ENCODE measurements at places on chromosomes 16 and 17. TPM values are rescaled to one million over a fixed set of nuclear protein-coding genes. Genes with fewer than 3 reads are reported as not detected.
A peak's percentile ranks its signal among the peaks of the same experiment; 100 is the strongest.

- no peaks in the 10 kb centered on the region for H3K27me3 ChIP-seq
- DNase-seq, result no peak
- no peak overlapping the region for H3K4me3 ChIP-seq
- H3K27ac ChIP-seq, result peak overlapping the region; percentile 35
- peaks cover 71% of the 10 kb centered on the region for H3K4me1 ChIP-seq
Measured at GRCh38 chr17:46045639-46046038, 46.6 kb downstream of the STH start.

DNA sequence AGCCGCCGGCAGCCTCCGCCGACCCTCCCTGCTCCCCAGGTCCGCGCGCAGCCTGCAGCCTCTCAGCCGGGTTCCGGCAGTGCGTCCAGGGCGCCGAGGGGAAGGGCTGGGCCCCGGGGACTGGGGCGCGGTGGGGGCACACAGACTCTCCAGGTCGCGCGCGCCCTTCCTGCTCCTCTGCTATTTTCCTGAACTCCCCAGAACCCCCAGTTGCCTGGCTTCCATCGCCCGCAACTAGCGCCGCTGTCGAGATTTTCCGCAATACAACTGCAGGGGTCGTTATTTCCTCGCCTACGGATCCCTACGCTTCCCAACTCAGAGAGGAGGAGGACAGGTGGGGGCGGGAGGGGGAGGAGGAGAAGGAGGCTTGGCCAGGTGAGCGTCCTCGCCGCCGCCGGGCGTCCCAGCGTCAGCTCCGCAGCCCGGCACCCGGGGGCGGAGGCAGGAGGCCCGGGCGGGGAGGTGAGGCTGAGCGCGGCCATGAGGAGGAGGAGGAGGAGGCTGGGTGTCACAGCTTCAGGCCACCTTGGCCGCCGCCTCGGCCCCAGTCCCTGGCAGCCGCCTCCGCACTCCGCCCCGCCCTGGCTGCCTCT, at the start of gene CA10:
TSS of gene CA10 (minus strand) at position 265 of the 593 bp plus-strand sequence.
- DNase-seq, result peak; percentile 16
- no peak within 1 kb of the TSS for H3K4me3 ChIP-seq
- no peak within 1 kb of the TSS for H3K27ac ChIP-seq
- H3K36me3 ChIP-seq, result no peaks in the 10 kb centered on the region
- H3K4me1 ChIP-seq, result peaks cover 16% of the 10 kb centered on the region

DNA sequence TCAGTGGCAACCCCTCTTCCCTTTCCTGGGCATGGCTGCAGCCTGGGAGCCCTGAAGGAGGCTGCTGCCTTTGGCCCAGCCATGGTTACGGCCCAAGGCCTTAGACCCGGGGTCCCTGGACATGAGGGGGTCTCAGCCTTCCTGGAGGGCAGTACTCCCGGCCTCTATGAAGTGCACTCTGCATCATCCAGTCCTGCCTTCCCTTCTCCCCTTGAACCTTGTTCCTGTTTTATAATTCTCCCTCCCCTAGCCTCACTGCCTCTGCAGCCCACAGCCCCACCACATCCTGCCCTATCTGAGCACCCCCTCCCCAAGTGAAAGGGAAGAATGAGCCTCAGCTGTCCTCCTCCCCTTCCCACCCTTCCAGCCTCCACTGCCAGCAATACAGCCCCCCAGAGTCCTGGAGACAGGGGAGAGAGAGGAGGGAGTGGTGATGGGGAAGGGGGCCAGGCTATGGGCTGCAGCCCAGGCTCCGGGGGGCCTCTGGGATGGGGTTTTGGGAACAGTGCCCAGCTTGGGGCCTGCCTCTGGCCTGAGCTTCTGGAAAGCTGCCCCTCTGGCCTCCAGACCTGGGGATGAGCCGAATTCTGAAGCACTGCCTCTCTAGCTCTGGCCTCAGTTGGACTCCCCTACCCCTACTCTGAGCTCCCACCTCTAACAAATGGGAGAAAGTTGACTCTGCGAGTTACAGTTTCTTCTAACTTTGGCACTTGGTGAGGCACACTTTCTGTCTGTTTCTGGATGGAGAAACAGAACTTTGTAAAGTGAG, 7.6 kb downstream of the CCR7 start:
- peak overlapping the region; percentile 47 for H3K27ac ChIP-seq
- H3K4me1 ChIP-seq, result peaks cover 14% of the 10 kb centered on the region
- H3K27me3 ChIP-seq, result no peaks in the 10 kb centered on the region
- H3K4me3 ChIP-seq, result no peak overlapping the region
- DNase-seq, result no peak

- H3K27ac ChIP-seq, result no peak overlapping the region
- no peaks in the 10 kb centered on the region for H3K27me3 ChIP-seq
- no peaks in the 10 kb centered on the region for H3K4me1 ChIP-seq
Measured at GRCh38 chr16:9035996-9036395, 55.4 kb upstream of the HAPSTR1 start.

DNA sequence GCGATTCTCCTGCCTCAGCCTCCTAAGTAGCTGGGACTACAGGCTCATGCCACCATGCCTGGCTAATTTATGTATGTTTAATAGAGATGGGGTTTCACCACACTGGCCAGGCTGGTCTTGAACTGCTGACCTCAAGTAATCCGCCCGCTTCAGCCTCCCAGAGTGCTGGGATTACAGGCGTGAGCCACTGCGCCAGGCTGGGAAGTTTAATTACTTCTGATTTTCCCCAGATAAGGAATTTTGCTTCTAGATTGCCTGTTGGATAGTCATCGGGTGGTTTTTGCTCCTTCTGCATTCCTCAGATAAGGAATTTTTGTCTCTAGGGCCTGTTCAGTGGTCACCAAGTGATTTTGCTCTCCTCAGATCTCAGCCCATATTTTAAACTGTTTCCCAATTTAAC, 112.5 kb downstream of the MAP2K4 start:
- no peak overlapping the region for H3K4me3 ChIP-seq
- no peaks in the 10 kb centered on the region for H3K4me1 ChIP-seq
- no peak overlapping the region for H3K27ac ChIP-seq
- DNase-seq, result no peak
- no peaks in the 10 kb centered on the region for H3K36me3 ChIP-seq

DNA sequence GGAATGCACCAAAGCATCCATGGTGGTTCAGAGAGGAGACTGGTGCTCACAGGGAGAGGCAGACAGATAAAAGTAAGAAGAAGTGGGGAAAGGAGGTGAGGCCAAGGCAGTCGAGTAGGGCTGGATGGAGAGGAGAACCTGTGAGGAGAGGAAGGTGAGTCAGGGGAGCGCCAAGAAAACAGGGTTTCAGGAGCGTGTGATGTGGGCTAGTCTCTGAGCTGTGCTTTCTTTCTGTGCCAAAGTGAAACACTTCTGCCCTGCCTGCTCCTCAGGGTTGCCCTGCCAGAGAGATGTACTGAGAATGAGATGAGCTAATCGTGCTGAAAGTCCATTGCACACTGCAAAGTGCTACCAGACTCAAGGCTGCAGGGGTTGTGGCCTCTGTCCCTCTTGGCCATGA, 310.7 kb upstream of the CCL2 start:
- no peak overlapping the region for H3K4me3 ChIP-seq
- peaks cover 6% of the 10 kb centered on the region for H3K4me1 ChIP-seq
- no peak overlapping the region for H3K27ac ChIP-seq

- H3K4me3 ChIP-seq, result no peak overlapping the region
- peaks cover 19% of the 10 kb centered on the region for H3K4me1 ChIP-seq
- no peak for DNase-seq
- H3K27me3 ChIP-seq, result no peaks in the 10 kb centered on the region
Measured at GRCh38 chr16:30567991-30568638, 3.4 kb downstream of the ZNF688 start.

GRCh38 chr17:9512323-9513168, 63.1 kb downstream of the STX8 start:
- no peaks in the 10 kb centered on the region for H3K4me1 ChIP-seq
- no peak for DNase-seq
- H3K27ac ChIP-seq, result no peak overlapping the region

DNA sequence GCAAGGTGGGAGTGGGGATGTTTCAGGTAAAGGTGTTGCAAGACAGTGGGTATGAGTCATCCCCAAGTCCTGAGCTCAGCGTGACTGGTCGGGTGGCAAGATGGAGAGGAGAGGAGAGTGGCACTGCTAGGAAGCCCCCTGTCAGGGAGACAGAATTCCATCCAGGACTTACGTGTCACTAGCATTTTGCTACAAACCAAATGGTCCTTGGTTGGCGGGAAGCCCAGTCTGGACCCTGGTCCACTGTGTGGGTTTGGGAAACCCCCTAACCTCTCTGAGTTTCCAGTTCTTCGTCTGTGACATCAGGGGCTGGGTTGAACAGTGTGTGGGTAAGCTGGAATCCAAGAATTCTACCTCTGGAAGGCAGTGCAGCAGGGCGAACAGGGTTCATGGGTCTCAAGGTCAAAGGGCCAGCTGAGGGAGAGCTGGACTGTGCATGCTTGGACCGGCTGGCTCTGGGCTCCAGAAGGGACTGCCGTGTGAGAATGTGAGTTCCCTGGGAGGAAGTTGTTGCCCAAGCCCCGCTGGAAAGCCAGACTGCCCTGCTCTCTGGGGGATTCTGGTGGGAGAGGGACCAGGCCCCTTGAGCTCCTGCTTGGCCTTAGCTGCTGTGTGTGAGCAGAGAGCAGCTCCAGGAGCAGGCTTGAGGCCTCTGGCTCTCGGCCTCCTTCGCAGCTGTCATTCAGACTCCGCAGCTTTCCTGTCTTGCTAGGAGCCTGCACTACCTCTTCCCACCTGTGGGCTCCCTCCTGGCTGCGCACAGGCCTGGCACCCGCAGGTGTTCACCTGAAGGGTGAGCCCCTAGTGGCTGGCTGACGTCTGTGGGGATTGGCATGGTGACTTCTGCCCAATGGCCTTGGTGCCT, 84.6 kb downstream of the NT5M start:
- H3K4me3 ChIP-seq, result no peak overlapping the region
- peak; percentile 90 for DNase-seq
- peak overlapping the region; percentile 70 for H3K27ac ChIP-seq
- H3K27me3 ChIP-seq, result no peaks in the 10 kb centered on the region

DNA sequence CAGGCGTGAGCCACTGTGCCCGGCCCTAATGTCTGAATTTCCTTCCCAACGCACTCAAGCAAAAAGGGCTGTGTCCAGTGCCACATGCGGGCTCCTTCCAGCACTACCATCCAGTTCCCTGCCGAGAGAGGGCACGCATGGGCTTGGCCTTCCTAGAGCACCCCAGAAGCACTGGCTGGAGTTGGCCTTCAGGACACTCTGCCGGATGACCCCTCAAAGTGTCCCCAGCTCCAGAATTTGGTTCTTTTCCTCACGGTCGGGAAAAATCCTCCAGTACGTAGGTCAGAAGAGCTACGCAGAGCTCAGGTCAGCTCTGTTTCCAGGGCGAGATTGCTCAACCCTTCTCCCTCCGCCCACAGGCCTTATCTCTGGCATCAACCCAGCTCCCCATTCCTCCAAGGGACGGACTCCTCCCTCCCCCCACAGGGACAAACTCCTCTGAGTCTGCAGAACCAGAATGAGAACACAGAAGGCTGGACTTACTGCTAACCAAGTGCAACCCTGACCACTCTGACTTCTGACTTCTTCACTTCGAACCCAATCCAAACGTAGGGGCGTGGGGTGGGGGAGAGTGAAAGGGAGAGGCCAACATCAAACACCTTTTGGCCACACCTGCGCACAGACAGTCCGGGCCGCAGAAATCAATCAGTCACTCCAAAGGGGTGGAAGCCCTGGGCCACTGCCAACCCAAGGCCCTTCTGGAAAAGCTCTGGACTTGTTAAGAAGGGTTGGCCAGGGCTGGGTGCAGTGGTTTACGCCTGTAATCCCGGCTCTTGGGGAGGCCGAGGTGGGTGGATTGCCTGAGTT, 3.6 kb downstream of the CDC42EP4 start:
- no peak overlapping the region for H3K4me3 ChIP-seq
- H3K27me3 ChIP-seq, result no peaks in the 10 kb centered on the region
- H3K36me3 ChIP-seq, result no peaks in the 10 kb centered on the region
- peak overlapping the region; percentile 92 for H3K27ac ChIP-seq
- H3K4me1 ChIP-seq, result peaks cover 70% of the 10 kb centered on the region

DNA sequence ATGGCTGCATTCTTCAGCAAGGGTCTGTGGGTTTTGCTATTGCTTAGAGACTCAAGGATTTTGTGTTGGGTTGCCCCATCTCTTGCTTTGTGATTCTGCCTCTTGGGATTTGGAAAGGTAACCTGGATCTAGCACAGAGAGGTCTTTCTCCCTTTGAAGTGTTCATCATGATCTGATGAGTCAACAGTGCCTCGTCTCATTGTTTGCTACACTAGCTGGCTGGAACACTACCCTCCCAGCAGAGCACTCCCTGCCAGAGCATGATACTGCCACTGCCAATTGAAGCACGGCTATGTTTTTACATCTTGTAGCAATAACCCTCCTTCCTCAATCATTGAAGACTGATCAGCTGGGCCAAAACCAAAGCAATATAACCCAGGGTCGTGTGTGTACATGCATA, 361.0 kb downstream of the CDH13 start:
- H3K4me3 ChIP-seq, result no peak overlapping the region
- H3K27ac ChIP-seq, result no peak overlapping the region
- DNase-seq, result no peak
- H3K27me3 ChIP-seq, result no peaks in the 10 kb centered on the region
- H3K4me1 ChIP-seq, result no peaks in the 10 kb centered on the region

GRCh38 chr17:77734371-77735080, 224.0 kb upstream of the TNRC6C start:
- H3K36me3 ChIP-seq, result no peaks in the 10 kb centered on the region
- H3K27ac ChIP-seq, result no peak overlapping the region
- H3K4me3 ChIP-seq, result no peak overlapping the region
- peaks cover 13% of the 10 kb centered on the region for H3K4me1 ChIP-seq

DNA sequence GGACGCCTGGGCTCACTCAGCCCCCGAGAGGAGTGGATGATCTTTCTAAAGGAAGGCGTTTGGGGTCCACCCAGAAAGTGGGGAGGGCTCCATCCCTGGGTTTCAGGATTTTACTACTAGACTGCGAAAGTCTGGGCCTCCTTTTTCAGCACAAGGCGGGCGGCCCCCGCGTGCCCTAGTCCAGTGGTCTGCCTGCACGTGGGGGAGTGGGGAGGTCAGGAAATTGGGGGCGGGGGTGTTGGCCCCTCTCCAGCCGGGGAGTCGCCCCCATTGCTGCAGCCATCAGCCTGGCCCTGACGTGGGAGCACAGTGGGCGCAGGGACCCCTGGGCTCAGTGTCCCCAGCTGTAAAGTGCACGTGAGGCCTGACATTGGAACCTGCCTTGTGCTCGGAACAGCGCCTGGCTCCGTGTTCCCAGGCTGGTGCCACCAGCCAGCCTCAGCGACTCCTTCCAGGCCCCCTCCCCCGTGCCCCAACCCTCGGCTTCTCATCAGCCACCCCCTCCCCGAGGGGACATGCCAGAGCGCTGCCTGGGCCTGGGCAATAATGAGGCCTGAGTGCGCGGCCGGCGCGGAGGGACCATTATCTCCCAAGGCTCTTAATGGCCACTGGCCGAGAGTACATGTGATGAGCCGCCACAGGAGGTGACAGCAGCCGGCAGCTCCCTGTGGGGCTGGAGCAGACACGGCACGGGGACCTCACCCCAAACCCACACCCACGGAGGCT, 2.4 kb upstream of the C1QTNF8 start:
- H3K36me3 ChIP-seq, result no peaks in the 10 kb centered on the region
- no peak for DNase-seq
- no peak overlapping the region for H3K4me3 ChIP-seq

- no peaks in the 10 kb centered on the region for H3K36me3 ChIP-seq
- DNase-seq, result no peak
- peaks cover 66% of the 10 kb centered on the region for H3K4me1 ChIP-seq
- no peaks in the 10 kb centered on the region for H3K27me3 ChIP-seq
- H3K4me3 ChIP-seq, result no peak overlapping the region
- no peak overlapping the region for H3K27ac ChIP-seq
Measured at GRCh38 chr17:39639043-39639442, 2.1 kb downstream of the STARD3 start.

The CD300C gene
- not detected for total RNA-seq

The NPIPA8 gene
- total RNA-seq, result not detected

The POLR3K gene
- 2.6 TPM for total RNA-seq

All from body of pancreas (tissue), 4 donors.